ENCODE measurements at places on chromosomes 5 and 9. TPM values are rescaled to one million over a fixed set of nuclear protein-coding genes. Genes with fewer than 3 reads are reported as not detected.

CYSRT1 gene
- total RNA-seq, result not detected

OBP2B gene
- not detected for total RNA-seq

MEIKIN gene
- total RNA-seq, result not detected

NR4A3 gene
- total RNA-seq, result 2.5 TPM

C7 gene
- 52.8 TPM for total RNA-seq

FANCC gene
- 32.2 TPM for total RNA-seq

ACTBL2 gene
- not detected for total RNA-seq

- DNase-seq, result peak; percentile 3
Observed at GRCh38 chr5:138955671-138956295, 80.6 kb upstream of the LRRTM2 start.

GRCh38 chr9:114178756-114179450 lies 23.6 kb downstream of the COL27A1 start:
- DNase-seq, result no peak

DNA sequence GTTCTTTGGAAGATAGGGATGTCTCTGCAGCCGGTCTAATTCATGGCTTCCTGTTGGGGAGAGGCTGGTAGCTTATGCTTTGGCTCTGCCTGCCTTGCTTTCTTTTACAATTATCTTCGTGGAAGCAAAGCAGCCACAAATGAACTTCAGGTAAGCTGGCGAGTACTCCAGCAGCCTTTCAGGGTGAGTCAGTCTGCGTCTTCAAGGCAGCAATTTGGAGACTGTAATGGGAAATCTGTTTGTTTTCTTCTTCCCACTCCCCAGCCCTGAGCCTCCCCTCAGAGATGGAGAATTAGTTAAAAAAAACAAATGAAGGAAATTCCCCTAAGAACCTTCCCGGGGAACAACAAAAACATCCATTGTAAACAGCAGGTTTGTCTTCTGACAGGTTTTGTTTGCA lies 100.1 kb downstream of the PSAT1 start:
- no peak for DNase-seq

DNA sequence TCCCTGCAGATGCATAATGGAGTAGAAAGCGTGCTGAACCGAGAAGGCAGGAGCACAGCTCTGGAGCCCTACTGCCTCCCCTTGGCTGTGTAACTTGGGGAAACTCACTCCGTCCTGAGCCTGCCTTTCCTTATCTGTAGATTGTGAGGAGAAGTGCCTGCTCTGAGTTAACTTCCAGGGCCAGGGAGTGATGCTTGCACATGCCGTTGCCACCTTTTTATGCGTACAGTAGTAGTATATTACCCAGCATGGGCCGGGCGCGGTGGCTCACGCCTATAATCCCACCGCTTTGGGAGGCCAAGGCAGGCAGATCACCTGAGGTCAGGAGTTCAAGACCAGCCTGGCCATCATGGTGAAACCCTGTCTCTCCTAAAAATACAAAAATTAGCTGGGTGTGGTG lies 87.1 kb downstream of the PDZD2 start:
- DNase-seq, result no peak

DNA sequence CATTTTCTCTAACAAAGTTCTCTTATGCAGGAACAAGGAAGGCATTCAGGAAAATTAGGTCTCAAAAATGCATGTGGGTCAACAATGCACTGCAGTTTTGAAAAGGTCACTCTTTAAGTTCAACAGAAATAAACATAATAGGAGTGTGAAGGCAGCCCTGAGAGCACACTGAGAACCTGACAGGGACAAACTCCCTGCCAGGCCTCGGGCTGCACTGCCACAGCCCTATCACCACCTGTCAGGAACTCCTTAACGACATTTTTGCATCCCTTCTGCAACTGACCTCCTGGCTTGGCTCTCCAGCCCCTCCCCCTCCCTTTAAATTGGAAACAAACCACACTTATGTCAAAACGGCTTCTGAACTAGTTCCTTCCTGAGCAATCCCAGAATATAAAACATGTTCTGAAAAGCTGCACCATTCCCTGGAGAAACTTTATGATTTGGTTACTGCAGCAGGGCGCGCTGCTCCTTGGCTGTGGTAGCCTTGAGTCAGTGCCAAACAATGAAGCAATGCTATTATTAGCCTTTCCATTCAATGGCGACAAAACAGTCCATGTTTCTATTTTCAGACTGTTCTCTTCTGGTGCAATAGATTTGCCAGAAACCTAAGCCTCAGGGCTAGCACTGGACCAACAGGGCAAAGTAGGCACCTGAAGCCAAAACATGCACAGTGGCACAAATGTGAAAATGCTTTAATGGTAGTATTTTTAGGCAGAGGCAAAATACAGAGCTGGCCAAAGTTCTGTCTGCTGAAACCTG lies 160.1 kb upstream of the ZNF608 start:
- DNase-seq, result peak; percentile 62

DNA sequence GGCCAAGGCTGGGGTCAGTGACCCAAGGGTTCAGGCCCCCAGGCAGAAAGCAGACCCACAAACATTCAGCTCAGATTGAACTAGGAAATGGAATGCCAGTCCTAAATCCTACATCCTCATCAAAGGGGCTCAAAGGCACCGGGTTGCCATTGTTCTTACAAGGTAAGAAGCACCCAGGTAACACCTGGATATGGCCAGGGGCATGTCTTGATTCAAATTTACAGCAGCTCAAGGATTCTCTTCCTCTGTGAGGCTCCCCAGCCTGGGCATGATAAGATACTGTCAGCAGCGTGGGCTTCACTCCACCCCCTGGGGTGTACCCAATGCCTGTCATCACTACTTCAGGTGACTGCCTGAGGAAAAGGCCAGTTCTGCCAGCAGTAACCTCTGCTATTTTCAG lies 92.1 kb upstream of the FSTL4 start:
- no peak for DNase-seq

DNA sequence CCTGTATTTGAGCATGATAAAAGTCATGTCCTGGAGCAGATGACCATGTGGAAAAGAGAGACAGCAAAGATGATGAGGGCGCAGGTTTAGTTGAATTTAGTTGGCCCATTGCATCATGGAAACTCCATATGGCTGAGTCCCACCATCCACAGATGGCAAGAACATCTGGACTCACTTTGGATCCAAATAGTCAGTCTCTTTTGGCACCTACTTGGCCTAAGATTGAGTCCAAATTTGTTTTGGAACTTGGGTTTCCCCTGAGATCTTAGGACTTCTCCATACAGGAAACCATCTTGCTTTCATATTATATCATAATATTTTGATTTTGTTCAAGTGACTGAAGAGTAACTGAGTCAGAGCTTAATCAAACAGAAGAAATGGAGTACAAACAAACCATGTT lies 217.5 kb downstream of the DRD1 start:
- DNase-seq, result no peak

DNA sequence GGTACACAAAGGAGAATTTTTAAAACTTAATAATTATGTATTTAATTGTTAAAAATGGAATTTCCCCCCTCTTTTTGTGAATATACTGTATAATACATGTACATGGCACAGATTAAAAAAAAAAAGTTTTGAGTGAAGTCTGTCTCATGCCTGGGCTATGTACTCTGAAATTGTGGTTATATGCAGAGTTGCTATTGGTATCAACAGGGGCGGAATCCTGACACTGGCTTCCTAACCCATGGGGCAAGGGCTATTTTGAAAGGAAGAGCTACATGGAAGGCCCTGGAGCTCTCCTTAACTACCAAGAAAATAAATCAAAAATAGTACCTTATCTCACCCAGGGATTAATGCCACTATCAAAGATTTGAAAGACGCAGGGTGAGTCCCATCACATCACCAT lies 865 bp upstream of the FAM193B start:
- no peak for DNase-seq

- DNase-seq, result no peak
Observed at GRCh38 chr5:32692036-32692746, 18.9 kb upstream of the NPR3 start.

GRCh38 chr9:3018691-3019230 lies 174.9 kb upstream of the PUM3 start:
- DNase-seq, result no peak

DNA sequence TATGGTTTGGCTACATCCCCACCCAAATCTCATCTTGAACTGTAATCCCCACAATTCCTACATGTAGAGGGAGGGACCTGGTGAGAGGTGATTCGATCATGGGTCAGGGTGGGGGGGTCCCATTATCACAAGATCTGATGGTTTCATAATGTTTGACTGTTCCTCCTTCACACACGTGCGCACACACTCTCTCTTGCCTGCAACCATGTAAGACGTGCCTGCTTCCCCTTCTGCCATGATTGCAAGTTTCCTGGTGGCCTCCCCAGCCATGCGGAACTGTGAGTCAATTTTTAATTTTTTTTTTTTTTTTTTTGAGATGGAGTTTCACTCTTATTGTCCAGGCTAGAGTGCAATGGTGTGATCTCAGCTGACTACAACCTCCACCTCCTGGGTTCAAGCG lies 27.0 kb downstream of the FAM169A start:
- DNase-seq, result no peak

GRCh38 chr5:139157556-139157955 lies 40.6 kb downstream of the SIL1 start:
- no peak for DNase-seq

GRCh38 chr5:131279204-131279603 lies 15.4 kb downstream of the CDC42SE2 start:
- no peak for DNase-seq

- DNase-seq, result no peak
Observed at GRCh38 chr9:29802454-29802853, 2229.2 kb upstream of the C9orf72 start.

DNA sequence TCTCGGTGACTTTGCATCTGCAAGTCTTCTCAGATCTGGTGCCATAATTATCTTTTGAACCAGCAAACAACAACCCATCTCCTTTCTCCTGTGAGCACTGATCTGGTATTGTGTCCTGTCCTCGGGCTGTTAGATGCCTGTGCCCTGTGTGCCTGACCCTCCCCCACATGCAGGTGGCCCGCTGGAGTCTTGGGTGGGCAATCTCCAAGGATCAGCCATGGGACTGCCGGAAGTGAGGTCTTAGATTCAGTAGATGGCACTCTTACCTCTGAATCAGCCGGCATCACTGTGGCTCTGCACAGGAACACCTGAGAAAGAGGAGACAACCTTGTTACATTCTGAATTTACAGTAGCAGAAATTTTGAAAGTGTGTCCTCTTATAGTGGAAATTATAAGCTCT lies 172.4 kb downstream of the IRX2 start:
- no peak for DNase-seq

DNA sequence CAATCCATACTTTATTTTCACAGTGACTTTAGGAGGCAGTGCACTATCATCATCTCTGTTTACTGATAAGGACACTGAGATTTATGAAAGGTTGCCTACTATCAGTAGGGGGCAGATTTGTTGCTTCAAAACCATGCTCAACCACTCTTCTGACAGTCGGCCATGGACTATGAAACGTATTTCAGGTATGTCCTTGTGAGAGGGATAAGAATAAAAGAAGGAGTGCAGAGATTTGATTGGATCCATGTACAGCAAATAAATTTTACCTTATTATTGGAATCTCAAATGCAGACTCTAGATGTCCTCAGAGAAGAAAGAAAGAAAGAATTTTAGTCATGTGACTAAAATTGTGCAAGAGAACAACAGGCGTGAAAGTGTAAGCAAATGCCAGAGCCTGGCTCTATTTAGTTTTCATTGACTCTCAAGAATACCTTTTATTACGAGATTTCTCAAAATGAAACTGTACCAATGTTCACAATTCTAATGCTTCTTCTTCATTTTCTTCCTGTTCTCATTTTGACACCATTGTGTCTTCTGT lies 296.6 kb upstream of the RASA1 start:
- DNase-seq, result no peak

GRCh38 chr5:133890314-133890713 lies 78.1 kb downstream of the C5orf15 start:
- DNase-seq, result no peak

GRCh38 chr9:32264170-32264864 lies 120.1 kb upstream of the ACO1 start:
- DNase-seq, result no peak

All from Peyer's patch (tissue), 4 donors.